Common myeloid progenitor, CD34-positive (primary cell): ENCODE measurements at places on chromosomes 2 and 18.
A peak's percentile ranks its signal among the peaks of the same experiment; 100 is the strongest.

- DNase-seq: no peak
These were observed 5.2 kb downstream of the CCBE1 start for GRCh38 chr18:59691996-59692395.

DNA sequence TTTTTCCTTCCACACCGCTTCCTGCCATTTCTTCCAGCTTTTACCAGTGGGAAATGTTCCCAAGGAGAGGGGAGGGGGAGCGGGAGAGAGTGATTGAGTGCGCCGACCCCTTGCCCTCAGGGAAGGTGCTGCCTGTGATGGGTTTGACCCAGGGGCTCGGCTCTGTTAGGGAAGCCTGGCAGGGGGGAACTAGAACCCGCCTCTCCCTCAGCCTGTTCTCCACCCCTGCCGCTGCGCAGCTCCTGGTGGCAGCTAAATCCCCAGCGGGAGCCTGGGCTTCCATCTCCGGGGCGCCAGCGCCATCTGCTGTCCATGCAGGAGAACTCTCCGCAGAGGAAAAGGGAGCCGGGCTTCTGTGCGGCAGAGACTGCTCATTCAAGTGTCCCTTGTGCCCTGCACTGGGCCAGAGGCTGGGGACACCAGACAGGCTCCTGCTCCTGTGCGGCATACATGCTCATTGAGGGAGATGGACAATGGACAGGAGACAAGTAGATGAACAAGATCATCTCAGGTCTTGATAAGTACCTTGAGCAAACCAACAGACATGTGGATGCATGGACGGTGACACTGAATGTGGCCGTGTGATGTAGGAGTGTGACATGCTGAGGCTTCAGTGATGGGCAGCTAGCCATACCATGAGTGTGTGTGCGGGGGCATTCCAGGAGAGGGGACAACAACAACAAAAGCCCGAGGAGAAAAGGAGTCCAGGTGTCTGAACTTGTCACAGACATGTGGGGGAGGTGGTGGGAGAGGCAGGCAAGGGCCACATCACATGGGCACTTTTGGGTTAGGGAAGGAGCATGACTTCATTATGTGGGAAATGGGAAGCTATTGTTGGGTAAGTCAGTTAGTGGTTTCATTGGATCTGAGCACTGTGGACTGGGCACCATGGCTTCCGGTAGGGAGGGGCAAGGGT is 13.3 kb downstream of the CHPF start:
- DNase-seq: peak; percentile 89

DNA sequence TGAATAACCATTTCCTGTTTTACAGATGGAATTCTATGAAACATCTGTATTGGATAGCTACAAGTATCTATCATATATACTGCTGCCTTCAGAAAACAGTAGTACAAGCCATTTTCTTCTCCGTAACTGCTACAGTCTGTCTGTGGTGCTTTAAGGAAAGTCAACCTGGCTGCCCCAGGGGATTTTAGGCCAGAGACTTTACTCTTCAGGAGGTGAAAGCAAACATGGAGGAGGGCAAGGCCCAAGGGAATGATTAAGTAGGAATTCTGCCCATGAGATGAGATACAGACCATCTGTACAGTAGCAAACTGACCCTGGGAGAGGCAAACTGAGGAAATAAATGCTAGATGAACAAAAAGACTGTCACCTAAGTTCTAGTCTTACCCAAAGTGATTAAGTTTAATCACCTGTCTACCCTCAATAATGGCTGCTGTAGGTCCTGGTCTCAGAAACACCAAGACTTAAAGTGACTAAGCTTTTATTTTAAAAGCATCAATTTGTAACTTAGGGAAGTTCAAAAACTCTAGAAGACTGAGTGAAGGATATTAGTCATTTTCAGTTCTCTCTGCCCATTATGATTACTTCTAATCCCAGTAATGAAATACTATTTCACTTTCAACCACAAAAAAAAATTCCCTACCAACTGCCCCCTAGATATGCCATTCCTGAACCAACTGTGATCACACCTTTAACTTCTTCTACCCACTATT is 14.8 kb downstream of the MBD2 start:
- DNase-seq: peak; percentile 31

- no peak for DNase-seq
These were observed 670.9 kb upstream of the GCFC2 start for GRCh38 chr2:76381624-76382023.

DNA sequence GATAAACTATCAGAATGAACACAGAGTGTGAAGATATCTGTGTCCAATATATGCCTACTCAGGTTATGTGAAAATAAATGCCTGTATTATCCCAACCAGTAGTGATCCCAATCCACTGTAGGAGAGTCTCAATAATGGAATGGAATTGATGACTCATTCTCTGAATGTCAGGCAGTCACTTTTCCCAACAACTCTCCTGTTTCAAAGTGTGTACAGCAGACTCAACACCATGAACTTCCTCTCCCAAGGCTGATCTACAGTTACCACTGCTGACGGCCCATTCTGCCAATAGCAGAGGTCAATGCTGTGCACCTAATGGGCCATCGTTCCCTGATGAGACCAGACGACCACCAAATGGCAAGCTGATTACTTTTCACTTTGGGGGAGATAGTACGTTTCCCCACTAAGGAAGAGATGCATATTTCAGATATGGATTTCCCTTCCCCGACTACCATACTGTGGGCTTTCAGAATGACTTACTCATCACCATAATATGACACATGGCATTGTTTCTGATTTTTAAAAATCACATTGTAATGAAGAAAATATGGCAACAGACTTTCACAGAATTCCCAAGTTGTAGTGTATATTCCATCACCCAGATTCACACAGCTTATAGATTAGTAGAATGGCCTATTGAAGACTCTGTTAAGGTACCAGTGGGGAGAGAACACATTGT is 601.7 kb upstream of the VRK2 start:
- no peak for DNase-seq

- DNase-seq: no peak
These were observed 47.4 kb downstream of the ARHGAP15 start for GRCh38 chr2:143176606-143177005.

DNA sequence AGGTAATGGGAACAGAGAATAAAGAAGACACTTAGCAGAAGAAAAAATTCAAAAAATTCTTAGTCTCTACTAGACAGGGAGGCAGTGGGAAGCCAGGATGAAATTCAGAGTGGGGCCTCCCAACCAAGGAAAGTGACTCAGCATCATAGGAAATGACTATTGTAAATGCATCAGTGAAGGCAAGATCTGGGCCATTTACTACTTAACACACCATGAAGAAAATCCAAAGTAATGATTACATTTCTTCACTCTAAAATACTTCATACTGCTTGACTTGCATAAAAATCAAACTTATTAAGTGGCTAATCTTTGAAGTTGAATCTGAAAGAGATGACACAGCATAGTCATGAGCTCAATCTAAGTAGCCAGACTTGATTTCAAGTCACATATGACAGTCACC is 405.8 kb upstream of the SLC39A10 start:
- DNase-seq: no peak

DNA sequence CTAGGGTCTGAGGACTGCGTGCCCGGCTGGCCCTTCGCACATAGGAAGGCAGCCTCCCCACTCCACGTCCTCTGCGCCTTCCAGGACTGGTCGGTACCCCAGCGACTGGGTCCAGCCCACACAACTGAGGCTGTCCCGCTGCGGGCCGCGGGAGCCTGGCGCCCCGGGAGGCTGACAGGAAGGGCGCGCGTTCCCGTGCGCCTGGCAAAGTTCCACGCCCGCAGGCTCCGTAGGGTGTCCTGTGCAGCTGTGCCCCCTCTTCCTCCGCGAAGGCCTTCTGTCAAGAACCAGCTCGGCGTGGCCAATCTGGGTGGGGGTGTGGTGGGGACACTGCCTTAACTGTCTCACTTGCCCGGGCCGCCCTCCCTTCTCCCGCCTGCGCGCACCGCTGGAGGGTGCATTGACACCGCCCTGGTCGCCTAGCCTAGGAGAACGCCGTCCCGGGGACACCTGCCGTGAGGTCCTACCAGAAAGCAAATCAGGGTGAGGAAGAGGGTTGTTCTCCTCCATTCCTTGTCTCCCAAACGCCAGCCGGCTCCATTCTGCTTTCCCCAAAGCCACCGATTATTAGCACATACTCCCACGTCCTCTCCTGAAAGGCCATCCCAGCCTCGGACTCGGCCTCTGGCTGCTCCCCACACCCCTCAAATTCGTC is 618 bp upstream of the LYPD1 start:
- DNase-seq: peak; percentile 25

DNA sequence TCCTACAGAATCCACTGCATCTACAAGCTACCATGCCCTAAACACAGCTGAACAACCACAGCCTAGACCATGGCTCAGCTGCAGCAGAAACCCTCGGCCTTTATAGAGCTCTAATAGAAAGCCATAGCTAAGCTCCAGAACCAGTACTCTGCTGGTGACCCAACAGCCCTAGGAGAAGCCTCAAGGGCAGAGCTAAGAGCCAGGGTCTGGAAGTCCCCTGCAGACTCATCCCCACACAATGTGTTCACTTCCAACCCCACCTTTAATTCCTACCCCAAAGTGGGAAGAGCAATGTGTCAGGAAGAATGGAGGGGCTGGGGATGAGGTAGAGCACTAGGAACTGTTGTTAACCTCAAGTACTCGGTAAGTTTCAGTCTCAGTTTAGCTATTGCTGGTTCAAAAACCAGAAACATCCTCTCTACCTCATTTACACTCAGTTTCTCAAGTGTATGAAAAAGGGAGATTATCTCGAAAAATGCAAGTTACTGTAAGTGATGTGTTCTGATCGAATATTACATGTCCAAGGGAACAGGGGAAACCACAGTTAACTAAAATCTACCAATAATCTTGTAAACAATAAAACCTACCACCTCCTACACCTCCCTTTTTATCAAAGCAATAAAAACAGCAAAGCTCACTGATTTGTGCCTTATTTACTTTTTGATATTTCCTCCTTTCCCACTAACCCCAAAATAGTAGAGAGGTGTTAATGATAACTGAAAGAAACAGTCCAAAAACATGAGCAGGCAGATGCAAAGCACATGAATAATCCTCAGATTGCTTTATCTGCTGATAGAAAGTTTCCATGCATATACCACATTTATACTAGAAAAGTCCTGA is 36.2 kb downstream of the THADA start:
- no peak for DNase-seq

- no peak for DNase-seq
These were observed 16.9 kb downstream of the TGIF1 start for GRCh38 chr18:3466872-3467271.

DNA sequence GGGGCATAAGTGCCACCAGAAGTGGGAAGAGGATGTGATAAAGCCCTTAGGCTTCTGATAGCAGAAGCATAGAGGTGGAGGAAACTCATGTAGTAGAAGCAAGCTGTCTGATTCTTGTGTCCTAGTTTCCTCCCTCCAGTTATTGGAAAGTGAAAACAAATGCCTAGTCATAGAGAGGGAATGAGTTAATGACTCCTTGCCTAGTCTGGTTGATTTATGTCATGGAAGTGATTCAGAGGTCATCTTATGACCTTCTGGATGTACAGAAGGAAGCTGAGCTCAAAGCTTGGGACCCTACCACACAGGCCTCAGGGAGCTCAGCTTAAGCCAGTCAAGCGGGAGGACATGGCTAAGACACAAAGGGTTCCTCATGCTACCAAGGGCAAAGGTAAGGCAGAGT is 232.2 kb downstream of the THSD7B start:
- no peak for DNase-seq
